ENCODE measurements at places on chromosomes 6 and 20.

GRCh38 chr20:52943185-52943841, 28.8 kb upstream of the TSHZ2 start:
- no peak for DNase-seq

GRCh38 chr6:75830959-75831885, 82.2 kb downstream of the MYO6 start:
- no peak for DNase-seq

DNA sequence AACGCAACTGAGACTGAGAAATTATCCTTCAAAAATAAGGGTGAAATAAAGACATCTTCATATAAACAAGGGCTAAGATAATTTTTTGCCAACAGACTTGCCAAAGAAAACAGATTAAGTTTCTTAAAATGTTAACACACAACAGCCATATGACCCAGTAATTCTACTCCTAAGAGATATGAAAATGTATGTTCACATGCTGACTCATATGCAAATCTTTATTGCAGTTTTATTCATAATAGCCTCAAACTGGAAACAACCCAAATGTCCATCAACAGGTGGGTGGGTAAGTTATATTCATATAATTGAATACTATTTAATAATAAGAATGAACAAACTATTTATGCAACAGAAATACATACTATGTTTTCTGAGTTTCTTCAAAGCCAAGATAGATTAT, 140.1 kb downstream of the REV3L start:
- no peak for DNase-seq

- no peak for DNase-seq
These were observed 9.7 kb upstream of the ZNF334 start for GRCh38 chr20:46523108-46523507.

DNA sequence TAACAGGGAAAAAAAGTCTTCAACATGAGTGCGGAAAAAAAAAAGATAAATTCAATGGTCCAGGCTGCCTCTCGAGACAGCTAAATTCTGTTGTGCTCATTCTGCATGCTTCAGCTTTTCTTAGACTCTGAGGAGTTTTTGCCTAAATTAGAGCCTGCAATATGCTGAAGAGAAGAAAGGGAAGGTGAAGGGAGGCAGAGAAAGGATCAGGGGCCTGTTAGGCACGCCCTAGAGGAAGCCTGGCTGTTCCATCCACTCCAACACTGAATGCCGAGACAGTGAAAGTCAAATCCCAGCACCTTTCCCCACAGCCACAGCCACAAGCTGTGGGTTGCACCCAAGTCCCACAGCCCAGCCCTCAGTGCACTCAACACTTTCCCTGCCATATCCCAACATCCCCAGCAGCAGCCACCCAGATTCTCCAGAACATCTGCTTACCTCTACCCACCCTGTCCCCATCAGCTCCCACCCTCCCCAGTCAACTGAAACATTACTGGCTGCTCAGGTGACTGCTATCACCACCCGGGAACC, 37.3 kb downstream of the PREX1 start:
- DNase-seq: no peak

- no peak for DNase-seq
These were observed 496.0 kb upstream of the ADGRB3 start for GRCh38 chr6:68139130-68139529.

- DNase-seq: no peak
These were observed 24.9 kb downstream of the SLC22A23 start for GRCh38 chr6:3431994-3432393.

DNA sequence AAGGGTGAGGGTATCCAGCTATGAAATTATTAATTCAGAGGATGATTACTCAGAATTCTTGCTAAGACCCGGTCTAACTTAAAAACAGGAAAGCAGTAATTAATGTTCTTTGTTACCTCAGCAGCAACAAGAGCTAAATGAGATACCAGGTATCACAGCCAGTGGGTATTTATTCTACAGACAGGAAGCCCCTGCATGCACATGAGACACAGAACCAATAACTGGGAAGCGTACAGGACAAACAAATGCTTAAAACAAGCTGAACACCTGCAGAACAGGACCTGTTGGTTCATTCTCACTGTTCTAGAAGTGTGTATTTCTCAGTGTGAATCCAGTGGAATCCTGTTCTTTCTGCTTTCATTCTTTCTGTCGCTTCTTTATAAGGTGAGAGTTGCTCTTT, 30.9 kb downstream of the SCML4 start:
- no peak for DNase-seq

DNA sequence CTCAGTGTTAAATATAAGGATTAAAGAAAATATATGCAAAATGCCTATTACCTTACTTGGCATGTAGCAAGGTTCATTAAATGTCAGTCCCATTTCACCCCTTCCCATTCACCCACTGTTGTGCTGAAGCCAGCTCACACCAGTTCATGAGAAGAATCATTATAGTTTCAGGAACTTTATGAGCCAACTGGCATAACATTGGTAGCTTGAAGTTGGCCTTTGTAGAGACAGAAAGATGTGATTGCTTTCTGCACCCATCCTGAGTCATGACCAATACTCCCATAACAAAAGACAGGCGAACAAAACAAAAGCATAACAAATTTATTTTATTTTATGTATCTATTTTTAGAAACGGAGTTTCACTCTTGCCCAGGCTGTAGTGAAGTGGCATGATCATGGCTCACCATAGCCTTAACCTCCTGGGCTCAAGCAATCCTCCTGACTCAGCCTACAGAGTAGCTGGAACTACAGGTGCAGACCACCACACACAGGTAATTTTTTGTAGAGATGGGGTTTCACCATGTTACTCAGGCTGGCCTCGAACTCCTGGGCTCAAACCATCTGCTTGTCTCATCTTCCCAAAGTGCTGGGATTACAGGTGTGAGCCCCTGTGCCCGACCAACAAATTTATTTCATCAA, 17.6 kb upstream of the IER3 start:
- DNase-seq: no peak

DNA sequence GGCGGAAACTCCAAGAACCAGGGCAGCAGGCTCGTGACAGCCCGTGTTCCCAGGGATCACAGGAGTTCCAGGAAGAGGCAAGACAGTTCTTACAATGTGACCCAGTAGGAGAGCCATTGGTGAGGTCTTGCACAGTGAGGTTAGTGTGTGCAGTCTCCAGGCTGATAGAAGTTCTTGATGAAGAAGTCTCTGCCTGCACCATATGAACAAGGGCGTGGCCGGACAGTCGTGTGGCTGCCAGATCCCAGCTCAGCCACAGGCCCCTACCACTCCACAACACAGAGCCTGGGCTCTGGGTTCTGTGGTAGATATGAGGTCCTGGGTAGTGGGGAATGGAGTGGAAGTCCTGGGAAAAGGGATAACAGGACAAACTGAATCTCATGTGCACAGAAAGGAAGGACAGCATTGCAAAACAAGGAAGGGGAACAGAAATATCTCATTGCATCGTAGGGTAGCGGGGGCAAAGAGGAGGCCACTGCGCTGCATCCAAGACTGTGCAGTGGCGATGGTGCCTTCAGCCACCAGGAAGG, 65.2 kb downstream of the STX11 start:
- no peak for DNase-seq

DNA sequence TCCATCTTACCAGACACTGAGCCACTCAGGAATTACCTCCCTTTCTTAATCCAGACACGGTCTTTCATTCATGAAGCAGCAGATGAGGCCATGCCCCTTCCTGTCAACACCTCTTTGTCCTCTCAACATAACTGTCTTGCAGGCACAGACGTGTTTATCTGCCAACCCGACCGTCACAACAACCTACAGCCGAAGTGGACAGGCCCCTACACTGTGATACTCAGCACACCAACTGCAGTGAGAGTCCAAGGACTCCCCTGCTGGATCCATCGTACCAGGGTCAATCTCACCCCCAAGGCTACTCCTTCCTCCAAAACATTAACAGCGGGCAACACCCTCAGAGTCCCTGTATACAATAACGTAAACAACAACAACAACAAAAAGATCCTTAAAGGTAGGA, 30.6 kb upstream of the ULBP3 start:
- no peak for DNase-seq

DNA sequence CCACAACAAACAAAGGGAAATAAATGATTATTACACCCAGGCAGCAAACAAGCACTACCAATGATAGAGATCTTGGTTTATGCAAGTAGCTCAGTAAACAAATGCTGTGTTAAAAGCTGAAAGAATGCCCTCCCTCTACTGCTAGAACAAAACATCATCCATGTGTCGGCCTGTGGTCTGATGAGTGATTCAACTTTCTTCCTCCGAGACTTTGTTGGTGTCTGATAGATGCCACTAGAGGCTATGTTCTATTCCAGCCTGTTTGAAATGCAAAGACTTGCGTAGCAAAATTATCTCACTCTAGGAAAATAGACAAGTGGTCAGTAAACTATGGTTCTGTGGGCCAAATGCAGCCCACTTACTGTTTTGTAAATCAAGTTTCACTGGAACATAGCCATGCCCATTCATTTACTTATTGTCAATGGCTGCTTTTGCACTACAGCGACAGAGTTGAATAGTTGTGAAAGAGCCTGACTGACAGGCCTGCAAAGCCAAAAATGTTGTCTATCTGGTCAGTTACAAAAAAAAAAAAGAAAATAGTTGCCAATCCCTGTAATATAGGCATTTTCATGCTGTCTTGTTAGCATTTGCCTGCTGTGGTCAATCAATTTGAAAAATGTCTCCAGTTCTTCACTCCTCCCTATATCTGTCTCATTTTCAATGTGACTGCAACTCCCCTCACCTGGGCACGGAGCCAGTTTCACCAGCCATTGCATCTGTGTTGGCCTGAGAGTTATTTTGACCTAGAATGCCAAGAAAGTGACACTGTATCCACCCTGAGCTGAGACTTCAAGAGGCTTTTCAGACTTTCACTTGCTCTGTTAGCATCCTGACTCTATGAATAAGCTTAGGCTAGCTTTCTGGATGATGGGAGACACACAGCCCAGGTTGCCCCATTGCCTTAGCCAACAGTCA, 544.6 kb upstream of the BTBD3 start:
- DNase-seq: no peak

DNA sequence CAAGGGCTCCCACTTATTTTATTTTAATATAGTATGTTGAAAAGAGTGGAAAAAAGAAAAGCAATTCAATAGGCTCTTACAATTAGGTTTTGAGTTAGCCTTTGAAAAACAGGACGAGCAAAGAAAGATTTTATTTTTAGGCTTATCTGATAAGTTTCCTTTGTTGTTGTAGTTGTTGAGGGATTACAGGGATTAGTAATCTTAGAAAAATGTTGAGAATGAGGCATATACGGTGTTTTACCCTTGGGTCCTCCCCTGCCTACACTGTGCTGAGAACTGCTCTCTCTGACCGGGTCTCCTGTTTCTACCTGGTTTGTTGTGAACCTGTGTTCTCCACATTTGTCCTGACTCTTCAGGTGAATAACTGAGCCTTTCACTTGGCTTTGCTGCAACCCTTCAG, 16.7 kb downstream of the TRAPPC3L start:
- DNase-seq: no peak

DNA sequence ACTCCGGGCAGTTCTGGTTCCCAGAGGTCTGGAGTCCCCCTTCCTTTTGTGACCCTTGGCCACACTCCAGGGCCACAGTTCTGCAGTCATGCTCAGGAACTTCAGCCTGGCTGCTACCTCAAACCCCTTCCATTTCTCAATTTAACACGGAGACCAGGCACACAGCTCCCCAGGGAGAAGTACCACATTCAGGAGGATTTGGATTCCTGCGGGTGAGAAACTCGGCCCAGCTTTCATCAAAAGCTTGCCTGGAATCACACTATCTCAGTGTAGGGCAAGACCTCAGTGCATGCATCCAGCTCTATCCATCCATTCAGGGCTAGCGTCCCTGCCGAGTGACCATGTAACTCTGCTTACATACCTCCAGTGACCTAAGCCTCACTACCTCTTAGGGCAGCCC, 16.8 kb upstream of the IP6K3 start:
- no peak for DNase-seq
